A549 treated with GW870086 at 1 μM for 4 hours (cell line): ENCODE measurements at places on chromosomes 1 and 21. TPM values are rescaled to one million over a fixed set of nuclear protein-coding genes. Genes with fewer than 3 reads are reported as not detected.

The OR2T33 gene
- not detected in 5 replicates for total RNA-seq

The CXADR gene
- 8.4 to 12.1 TPM (median 10.9 TPM) in 5 replicates for total RNA-seq

The LCE1E gene
- total RNA-seq: 0.10 to 0.21 TPM in 2 of 5 replicates, not detected in the others

The FAM167B gene
- total RNA-seq: 0.32 to 0.75 TPM (median 0.38 TPM) in 5 replicates

The TMEM54 gene
- 31.3 to 45.3 TPM (median 39.4 TPM) in 5 replicates for total RNA-seq

The TCHHL1 gene
- total RNA-seq: 0.03 TPM in 1 of 5 replicates, not detected in the others

The SYCP1 gene
- total RNA-seq: not detected in 5 replicates

The C1QC gene
- not detected in 5 replicates for total RNA-seq

The FHAD1 gene
- total RNA-seq: 0.29 to 0.81 TPM (median 0.62 TPM) in 5 replicates

The SERTAD4 gene
- 0.39 to 0.57 TPM (median 0.46 TPM) in 5 replicates for total RNA-seq

The STRIP1 gene
- 10.8 to 14.4 TPM (median 12.4 TPM) in 5 replicates for total RNA-seq

The MX2 gene
- total RNA-seq: 0.15 TPM in 1 of 5 replicates, not detected in the others

The MAN1C1 gene
- 0.17 to 0.61 TPM (median 0.23 TPM) in 5 replicates for total RNA-seq

The GIPC2 gene
- total RNA-seq: 0.05 TPM in 1 of 5 replicates, not detected in the others

The OR2T11 gene
- not detected in 5 replicates for total RNA-seq

The TRMT1L gene
- 8.0 to 13.3 TPM (median 12.4 TPM) in 5 replicates for total RNA-seq

The KIF2C gene
- total RNA-seq: 36.2 to 43.4 TPM (median 39.5 TPM) in 5 replicates

The PLA2G4A gene
- total RNA-seq: 7.4 to 11.1 TPM (median 9.7 TPM) in 5 replicates

The NUAK2 gene
- 28.8 to 32.2 TPM (median 29.8 TPM) in 5 replicates for total RNA-seq

The ACTL8 gene
- total RNA-seq: 1.4 to 2.2 TPM (median 1.6 TPM) in 5 replicates

The BRDT gene
- not detected in 5 replicates for total RNA-seq

The NAV1 gene
- 5.6 to 10.1 TPM (median 9.5 TPM) in 5 replicates for total RNA-seq

The RGS1 gene
- total RNA-seq: not detected in 5 replicates

The IL12RB2 gene
- total RNA-seq: 0.08 TPM in 1 of 5 replicates, not detected in the others

The TMEM125 gene
- total RNA-seq: not detected in 5 replicates

The KCNK1 gene
- total RNA-seq: 14.3 to 22.8 TPM (median 18.0 TPM) in 5 replicates
